NK-92 treated with Interleukin-12 subunit alpha and Interleukin-12 subunit beta, amount 100 ng/mL, for 24 hours (cell line): ENCODE measurements at places on chromosomes 13 and 19.

DNA sequence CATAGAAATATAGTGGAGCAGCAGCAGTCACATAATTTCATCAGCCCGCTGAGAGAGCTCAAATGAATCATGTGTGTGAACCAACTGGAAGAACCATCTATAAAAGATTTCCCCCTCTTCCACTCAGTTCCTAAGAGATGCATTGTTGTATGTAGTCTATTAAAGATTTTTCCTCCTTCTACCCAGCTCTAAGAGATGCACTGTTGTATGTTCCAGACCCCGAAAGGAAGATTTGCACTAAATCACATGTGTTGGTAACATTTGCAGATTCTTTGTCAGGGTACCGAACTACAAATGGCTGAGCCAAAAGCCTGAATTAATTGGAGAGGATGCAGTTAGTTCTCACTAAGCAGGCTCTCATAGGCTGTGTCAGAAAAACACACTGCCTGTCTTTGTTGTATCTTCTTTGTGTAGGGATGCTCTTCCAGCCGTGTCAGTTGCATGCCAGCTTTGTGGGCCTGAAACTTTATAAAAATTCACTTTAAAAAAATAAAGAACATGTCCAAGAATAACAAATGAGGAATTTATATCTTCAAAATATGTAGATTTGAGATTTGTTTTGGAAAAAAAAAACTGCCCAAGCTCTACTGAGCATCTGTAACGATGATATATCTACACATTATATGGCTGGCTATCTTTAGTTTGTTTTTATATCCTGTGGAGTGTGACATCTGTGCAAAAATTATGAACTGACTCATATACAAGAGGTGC, 223.1 kb downstream of the MZT1 start:
- no peak for DNase-seq

DNA sequence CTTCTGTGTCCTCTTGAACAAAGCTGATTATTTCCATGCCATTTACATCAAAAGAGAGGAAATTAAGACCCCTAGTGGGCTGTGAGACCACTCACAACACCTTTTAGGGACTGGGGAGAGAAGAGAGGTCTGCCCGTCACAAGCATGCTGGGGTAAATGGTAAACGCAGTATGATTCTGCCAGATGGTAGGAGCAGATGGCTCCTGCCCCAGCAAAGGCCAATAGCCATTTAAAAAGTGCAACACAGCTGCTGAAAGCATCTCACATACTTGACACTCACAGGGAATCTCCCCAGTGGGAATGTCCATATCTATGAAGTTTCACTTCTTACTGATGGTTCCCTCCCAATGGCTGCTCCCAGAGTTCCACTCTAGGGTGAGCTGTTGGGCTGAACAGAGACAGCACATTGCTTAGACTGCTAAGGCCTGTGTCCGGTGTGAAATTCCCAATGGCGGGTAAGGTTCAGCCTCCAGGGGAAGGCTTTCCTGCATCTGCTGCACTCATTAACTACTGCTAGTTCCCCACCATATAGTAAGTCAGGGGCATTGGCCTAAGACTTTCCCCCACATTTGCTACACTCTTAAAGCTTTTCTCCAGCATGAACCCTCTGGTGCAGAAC, 7.4 kb downstream of the ZNF671 start:
- no peak for DNase-seq

DNA sequence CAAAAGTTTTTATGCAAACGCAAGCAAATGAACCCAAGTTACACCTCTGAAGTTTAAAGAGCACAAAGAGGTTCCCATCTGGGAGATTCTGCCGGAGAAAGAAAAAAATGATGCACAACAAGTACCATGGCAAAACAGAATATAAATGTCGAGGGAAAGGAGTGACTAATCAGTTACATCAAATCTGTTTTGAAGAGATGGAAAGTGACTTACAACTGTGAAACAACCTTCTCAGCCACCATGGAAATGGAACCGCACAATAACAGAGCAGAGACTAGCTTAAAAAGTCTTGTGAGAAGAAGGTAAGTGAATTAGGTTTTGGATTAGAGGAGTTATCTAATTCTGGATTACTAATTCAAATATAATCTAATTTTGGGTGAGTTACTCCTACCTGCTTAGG, 2.4 kb downstream of the HSPH1 start:
- no peak for DNase-seq

DNA sequence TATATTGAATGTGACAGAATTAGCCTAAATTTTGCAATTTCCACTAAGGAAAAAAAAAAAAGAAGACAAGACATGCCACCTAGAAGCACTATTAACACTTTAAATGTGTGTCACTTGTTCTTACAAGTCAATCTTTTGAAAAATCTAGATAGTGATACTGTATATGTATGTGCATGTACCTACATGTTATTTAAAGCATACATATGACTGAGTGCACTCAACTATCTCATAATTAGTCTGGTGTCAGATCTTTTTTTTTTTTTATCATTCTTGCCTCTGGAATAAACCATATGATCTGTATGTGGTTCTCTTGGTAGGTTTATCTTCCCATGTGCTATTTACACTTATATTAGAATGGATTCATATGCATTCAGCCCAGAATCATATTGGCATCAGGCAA, 62.3 kb downstream of the FOXO1 start:
- DNase-seq, result no peak

GRCh38 chr19:31572102-31572975, 223.1 kb upstream of the TSHZ3 start:
- no peak for DNase-seq

DNA sequence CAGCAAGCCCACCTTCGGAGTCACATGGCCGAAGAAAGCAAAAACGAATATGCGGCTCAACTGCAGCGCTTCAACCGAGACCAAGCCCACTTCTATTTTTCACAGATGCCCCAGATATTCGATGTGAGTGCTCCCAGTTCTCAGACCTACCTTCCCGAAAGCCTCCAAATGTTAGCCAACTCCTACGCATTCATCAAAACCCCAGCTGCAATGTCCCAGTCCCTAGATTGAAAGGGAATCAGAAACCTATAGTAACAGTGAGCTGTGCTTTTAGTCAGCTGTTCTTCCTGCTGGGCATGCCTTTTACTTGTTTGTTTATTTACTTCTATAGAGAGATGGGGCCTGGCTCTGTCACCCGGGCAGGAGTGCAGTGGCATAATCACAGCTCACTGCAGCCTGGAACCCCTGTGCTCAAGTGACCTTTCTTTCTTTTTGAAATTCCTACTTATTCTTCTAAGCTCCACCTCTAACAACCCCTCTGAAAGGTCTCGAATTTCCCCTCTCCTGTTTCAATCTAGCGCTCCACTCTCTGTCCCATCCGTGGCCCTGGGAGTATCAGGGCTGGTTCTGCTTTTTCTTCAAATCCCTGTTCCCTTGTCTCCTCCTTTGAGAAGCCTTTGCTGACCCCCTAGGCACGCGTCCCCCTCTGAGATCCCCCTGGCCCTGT, 4.4 kb downstream of the TRIP10 start:
- no peak for DNase-seq

GRCh38 chr19:22619932-22620331, 14.2 kb upstream of the ZNF492 start:
- no peak for DNase-seq

DNA sequence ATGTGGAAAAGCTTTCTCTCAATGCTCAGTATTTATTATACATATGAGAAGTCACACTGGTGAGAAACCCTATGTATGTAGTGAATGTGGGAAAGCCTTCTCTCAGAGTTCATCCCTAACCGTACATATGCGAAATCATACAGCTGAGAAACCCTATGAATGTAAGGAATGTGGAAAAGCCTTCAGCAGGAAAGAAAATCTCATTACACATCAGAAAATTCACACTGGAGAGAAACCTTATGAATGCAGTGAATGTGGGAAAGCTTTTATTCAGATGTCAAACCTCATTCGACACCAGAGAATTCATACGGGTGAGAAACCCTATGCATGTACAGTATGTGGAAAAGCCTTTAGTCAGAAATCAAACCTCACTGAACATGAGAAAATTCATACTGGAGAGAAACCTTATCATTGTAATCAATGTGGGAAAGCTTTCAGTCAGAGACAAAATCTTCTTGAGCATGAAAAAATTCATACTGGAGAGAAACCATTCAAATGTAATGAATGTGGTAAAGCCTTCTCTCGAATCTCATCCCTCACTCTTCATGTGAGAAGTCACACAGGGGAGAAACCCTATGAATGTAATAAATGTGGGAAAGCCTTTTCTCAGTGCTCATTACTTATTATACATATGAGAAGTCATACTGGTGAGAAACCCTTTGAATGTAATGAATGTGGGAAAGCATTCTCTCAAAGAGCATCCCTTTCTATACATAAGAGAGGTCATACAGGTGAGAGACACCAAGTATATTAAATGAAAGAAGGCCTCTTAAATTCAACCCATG, 34.4 kb downstream of the ZNF568 start:
- DNase-seq, result no peak

DNA sequence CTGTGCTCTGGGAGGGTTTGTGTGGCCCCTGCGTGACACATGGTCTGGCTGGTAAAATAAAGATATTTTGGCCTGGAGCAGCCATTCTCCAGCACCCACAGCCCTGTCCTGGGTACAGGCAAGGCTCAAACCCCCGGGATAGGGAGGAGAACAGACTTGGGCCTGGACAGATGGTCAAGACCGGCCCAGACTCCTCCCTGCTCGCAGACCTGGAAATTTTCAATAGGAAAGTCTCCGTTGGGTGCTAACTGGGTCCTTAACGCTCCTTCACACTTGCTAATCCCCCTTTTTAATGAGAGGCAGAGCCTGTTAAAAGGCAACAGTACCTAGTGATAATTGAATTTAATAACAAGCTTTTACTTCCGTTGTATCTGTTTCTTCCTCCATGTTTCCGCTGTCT, 2.5 kb downstream of the PALM start:
- DNase-seq, result no peak

DNA sequence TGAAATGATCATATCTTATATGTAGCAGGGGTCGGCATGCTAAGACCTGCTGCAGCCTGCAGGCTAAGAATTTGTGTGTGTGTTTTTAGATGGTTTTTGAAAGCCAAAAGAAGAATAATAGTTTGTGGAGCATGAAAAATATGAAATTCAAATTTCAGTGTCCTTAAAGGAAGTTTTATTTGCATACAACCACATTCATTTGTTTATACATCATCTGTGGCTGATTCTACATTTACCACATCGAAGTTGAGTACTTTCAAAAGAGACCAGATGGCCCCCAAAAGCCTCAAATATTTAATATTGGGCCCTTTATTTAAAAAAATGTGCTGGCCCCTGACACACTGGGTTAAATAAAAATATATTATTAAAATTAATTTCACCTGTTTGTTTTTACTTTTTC, 1.3 kb downstream of the HAS1 start:
- DNase-seq, result no peak

GRCh38 chr13:97914540-97914939, 38.9 kb upstream of the IPO5 start:
- DNase-seq, result no peak

- no peak for DNase-seq
These were observed 72.6 kb downstream of the SIPA1L3 start for GRCh38 chr19:37979547-37980082.

DNA sequence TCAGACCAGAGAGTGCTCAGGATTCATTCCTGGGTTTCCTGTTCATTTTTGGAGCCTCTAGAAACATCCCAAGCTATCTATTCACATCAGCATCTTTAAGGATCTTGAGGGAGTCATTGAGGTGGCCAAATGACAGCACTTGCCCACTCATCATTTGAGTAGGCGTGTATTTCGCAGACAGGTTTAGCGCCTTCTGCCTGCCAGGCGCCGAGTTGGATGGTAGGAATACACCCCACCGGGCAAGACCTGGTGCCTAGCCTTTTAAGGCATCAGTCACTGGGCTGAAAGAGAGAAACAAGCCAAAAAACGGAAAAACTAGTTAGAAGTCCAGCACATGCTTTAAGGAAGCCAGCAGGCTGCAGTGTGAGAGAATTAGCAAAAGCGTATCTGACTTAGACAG, 33.8 kb downstream of the PEX11G start:
- DNase-seq, result no peak

GRCh38 chr13:27283906-27284493, 13.4 kb downstream of the RASL11A start:
- DNase-seq, result no peak

- DNase-seq, result no peak
These were observed 116.6 kb upstream of the KLF12 start for GRCh38 chr13:74250738-74251190.

GRCh38 chr13:113006660-113007059, 37.6 kb downstream of the MCF2L start:
- DNase-seq, result no peak

GRCh38 chr19:6061376-6062130, 48.7 kb downstream of the RFX2 start:
- DNase-seq, result no peak
